ENCODE measurements at places on chromosomes 1 and 21. TPM values are rescaled to one million over a fixed set of nuclear protein-coding genes. Genes with fewer than 3 reads are reported as not detected.

DNA sequence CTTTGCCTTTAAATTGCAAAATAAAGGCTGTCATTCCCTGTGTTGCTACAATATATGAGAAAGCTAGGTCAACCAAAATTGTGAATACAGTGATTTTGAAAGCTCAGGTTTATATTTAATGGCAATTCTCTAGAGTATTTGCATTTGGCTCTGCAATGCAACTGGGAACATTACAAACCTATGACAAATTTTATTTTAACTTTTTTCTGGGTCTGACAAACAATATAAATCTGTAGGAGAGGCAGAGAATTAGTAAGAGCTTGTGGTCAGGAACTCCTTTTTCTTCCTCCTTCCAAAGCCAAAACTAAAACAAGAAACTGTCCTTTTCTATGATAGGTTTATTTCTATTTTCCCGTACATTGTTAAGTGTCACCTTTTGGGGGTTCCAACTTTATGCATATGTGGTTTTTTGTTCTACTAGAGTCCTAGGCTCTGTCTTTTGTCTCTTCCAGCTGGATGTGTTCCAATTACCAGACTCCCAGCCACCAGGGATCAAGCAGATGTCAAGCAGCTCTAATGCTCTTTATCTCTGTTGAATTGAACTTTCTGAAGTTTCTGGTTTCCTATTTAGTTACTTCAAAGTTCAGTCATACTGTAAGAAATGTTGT lies 106.9 kb downstream of the ASH1L start:
- DNase-seq = no peak

GRCh38 chr1:22817462-22817861 lies 106.8 kb downstream of the EPHB2 start:
- no peak for DNase-seq

GRCh38 chr1:51381964-51382363 lies 51.6 kb upstream of the TTC39A start:
- no peak for DNase-seq

GRCh38 chr1:154459080-154459479 lies 42.9 kb upstream of the TDRD10 start:
- no peak for DNase-seq

GRCh38 chr21:32413015-32413504 lies 554 bp downstream of the EVA1C start:
- no peak for DNase-seq

DNA sequence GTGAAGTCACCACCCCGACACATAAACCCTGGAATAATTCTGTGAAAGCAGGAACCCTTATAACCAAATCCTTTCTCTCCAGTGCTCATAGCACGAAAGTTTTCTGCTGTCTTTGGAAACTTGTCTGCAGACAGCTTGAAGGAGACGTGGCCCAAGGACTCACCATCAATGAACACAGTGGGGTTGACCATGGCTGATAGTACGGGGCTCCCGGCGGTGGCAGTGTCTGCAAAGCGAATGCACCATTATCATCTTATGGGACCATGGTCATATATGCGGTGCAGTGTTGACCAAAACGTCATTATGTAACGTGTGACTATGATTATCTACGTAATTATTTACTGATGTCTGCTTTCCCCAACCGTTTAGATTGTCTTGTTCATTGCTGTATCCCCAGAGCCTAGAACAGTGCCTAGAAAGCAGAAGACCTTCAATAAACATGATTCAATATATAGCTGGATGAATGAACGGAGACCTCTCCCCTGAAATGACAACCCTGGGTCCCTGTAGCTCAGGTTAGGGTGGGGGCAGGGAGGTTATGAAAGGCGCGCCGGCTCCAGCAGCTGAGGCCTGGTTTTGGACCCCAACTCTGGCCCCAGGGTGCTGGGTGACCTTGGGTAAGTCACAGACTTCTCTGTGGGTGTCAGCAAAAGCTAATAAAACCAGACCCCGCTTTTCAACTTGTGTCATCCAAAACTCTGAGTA lies 128.4 kb upstream of the ZBTB40 start:
- DNase-seq = no peak

- no peak for DNase-seq
Measured at GRCh38 chr1:27612718-27613117, 8.8 kb upstream of the AHDC1 start.

DNA sequence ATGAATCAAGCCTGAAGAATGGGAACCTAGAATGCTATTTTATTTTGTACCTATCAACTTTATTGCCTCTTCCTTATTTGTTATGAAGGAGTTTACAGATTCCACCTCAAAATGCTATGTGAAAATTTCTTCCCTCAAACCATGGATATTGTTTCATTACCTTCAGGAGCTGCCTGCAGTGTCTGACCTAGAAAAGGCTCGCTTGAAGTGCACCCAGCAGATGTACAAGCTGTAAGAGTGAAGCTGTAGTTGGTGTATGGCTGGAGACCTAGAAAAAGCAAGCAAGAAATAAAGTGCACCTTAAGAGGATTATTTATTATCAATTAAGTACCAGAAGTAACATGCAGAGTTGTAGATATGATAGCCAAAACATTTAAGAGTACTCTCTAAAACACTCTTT lies 199.4 kb downstream of the KCTD3 start:
- no peak for DNase-seq

DNA sequence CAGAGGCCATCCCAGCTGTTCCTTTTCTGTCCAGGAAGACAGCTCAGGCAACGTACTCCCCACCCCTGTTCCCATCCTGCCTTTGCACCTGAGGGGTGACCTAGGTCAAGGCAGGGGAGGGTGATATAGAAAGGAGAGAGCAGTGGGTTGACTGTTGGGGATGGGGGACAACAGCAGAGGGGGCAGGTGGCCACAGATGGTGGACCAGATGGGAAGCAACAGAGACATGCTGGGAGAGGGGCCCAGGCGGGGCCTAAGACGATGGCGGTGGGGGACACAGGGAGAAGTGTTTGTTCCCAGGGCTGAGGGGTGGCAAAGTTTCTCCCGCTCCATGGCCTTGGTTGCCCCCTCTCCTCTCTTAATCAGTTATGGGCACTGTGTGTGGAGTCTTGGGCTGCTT lies 6.3 kb downstream of the CELSR2 start:
- DNase-seq = no peak

DNA sequence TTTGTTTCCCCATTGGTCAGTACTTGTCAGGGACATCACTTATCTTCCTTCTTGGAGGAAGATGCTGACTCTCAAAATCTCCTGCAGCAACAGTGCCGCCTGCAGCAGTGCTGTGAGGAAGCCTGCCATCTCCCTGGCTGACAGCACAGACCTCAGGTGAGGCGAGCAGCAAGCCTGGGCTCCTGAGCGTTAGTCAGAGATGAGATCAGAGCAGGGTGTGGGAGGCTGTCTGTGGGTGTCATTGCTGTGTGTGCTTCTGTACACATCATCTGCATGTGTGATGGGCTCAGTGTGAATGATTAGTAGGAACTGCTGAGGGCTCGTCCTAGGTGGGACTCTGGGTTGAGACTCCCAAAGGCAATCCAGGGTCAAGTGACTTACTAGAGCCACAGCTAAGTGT lies 6.1 kb downstream of the STRIP1 start:
- DNase-seq = no peak

GRCh38 chr1:117657031-117657430 lies 51.2 kb downstream of the TENT5C start:
- no peak for DNase-seq

GRCh38 chr1:100277866-100278265 lies 11.8 kb downstream of the RTCA start:
- no peak for DNase-seq

GRCh38 chr1:204524986-204525385 lies 8.8 kb downstream of the MDM4 start:
- DNase-seq = no peak

- DNase-seq = no peak
Measured at GRCh38 chr1:87274851-87275250, 53.8 kb upstream of the LMO4 start.

- no peak for DNase-seq
Measured at GRCh38 chr1:182291584-182292192, 99.9 kb downstream of the GLUL start.

LCE6A gene
- not detected for total RNA-seq

PRDM16 gene
- total RNA-seq = 1.6 TPM

CPLANE2 gene
- total RNA-seq = 16.7 TPM

PRKAA2 gene
- 44.4 TPM for total RNA-seq

TFF2 gene
- total RNA-seq = not detected

PLA2G2F gene
- not detected for total RNA-seq

CFHR3 gene
- not detected for total RNA-seq

RAP1GAP gene
- 18.8 TPM for total RNA-seq

AGBL4 gene
- total RNA-seq = 3.3 TPM

CYYR1 gene
- 1.6 TPM for total RNA-seq

CLCA4 gene
- not detected for total RNA-seq

PRAMEF13 gene
- total RNA-seq = not detected

TSPAN2 gene
- 31.8 TPM for total RNA-seq

RYR2 gene
- total RNA-seq = 29.8 TPM

PPIAL4G gene
- total RNA-seq = 0.41 TPM

G0S2 gene
- total RNA-seq = 1.6 TPM

RPE65 gene
- total RNA-seq = 0.41 TPM

GJA4 gene
- 3.3 TPM for total RNA-seq
